ENCODE measurements at places on chromosomes 1 and 21. TPM values are rescaled to one million over a fixed set of nuclear protein-coding genes. Genes with fewer than 3 reads are reported as not detected.
A peak's percentile ranks its signal among the peaks of the same experiment; 100 is the strongest.

The AQP10 gene
- not detected for total RNA-seq

The CNR2 gene
- not detected for total RNA-seq

- DNase-seq = peak; percentile 18
- H3K27ac ChIP-seq = peak overlapping the region; percentile 93
- no peaks in the 10 kb centered on the region for H3K27me3 ChIP-seq
- no peaks in the 10 kb centered on the region for H3K4me1 ChIP-seq
These were observed 551 bp downstream of the ZRANB2 start for GRCh38 chr1:71080230-71080738.

The ZBTB8B gene
- not detected for total RNA-seq

DNA sequence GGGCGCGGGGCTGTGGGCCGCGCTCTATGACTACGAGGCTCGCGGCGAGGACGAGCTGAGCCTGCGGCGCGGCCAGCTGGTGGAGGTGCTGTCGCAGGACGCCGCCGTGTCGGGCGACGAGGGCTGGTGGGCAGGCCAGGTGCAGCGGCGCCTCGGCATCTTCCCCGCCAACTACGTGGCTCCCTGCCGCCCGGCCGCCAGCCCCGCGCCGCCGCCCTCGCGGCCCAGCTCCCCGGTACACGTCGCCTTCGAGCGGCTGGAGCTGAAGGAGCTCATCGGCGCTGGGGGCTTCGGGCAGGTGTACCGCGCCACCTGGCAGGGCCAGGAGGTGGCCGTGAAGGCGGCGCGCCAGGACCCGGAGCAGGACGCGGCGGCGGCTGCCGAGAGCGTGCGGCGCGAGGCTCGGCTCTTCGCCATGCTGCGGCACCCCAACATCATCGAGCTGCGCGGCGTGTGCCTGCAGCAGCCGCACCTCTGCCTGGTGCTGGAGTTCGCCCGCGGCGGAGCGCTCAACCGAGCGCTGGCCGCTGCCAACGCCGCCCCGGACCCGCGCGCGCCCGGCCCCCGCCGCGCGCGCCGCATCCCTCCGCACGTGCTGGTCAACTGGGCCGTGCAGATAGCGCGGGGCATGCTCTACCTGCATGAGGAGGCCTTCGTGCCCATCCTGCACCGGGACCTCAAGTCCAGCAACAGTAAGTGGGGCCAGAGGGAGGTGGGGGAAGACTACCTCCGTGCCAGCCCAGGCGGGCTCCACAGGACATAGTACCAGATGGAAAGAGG is 808 bp downstream of the MAP3K21 start:
- no peaks in the 10 kb centered on the region for H3K36me3 ChIP-seq
- H3K27ac ChIP-seq = no peak overlapping the region
- H3K4me3 ChIP-seq = peak overlapping the region; percentile 45
- no peaks in the 10 kb centered on the region for H3K4me1 ChIP-seq
- peaks cover 2% of the 10 kb centered on the region for H3K27me3 ChIP-seq
- DNase-seq = peak; percentile 12

The SPRR2E gene
- not detected for total RNA-seq

All from fibroblast of lung (primary cell).